ENCODE measurements at places on chromosomes 5 and 9. TPM values are rescaled to one million over a fixed set of nuclear protein-coding genes. Genes with fewer than 3 reads are reported as not detected.

CTXN3 gene
- polyA plus RNA-seq = not detected

DNA sequence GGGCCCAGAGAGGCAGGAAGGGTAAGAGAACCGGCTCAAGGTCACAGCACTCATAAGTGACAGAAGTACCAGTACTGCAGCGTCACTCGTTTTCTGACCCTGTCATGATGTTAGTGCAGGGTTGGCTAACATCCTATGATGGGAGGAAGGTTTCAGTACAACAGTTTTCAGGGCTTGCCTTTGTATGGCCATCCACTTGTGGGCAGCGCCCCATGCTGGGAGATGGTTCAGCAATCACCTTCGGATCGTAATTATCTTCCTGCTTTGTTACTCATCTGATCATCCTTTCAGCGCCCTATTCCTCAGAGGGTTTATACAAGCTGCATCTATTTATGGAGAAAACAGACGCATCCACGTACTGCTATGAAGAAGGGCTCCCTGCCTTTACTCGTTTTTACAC, 2.4 kb downstream of the MAP1B start:
- DNase-seq = peak; percentile 58

GRCh38 chr5:16931334-16932110, 4.6 kb downstream of the MYO10 start:
- peak; percentile 76 for DNase-seq

- no peak for DNase-seq
Observed at GRCh38 chr5:83780699-83781350, 60.2 kb upstream of the HAPLN1 start.

All from fibroblast of lung (primary cell).